ENCODE measurements at places on chromosomes 16 and 17. TPM values are rescaled to one million over a fixed set of nuclear protein-coding genes. Genes with fewer than 3 reads are reported as not detected.

DNA sequence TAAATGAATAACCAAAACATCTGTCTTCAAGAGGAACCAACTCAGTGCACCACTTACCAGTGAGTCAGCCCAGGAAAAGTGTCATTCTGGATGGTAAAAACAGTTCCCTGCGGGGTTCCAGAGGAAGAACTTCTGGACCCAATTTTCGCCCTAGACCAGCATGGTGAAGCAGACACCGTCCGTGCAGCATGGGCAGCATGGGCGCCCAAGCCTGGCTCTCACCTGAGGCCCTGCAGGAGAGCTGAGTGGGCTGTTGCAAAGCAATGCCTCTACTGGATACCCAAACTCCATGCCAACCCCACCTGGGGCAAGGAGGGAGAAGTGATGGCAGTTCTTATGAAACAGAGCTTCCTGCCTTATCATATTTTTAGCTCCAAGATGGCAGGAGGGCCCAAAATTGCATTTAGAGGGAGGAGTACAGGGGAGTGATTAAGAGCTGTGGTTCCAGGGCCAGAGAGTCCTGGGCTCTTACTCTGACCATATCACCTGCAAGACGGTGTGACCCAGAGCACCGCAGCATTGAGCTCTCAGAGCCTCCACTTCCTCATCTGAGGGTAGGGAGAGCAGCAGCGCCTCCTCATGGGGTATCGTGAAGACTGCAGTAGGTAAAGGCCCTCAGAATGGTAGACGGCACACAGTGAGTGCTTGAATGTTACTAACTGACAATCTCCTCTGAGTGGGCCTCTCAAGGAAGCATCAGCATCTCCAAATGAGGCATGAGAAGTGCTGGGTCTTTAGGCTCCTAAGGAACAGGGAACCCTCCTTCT, 16.6 kb upstream of the INPP5K start:
- H3K27me3 ChIP-seq, result no peaks in the 10 kb centered on the region
- DNase-seq, result peak; percentile 12
- H3K36me3 ChIP-seq, result peaks cover 4% of the 10 kb centered on the region
- no peaks in the 10 kb centered on the region for H3K4me1 ChIP-seq
- H3K4me3 ChIP-seq, result no peak overlapping the region

GRCh38 chr16:85798901-85799496, 345 bp downstream of the EMC8 start:
- no peaks in the 10 kb centered on the region for H3K27me3 ChIP-seq
- H3K4me1 ChIP-seq, result peaks cover 36% of the 10 kb centered on the region
- peak overlapping the region; percentile 57 for H3K27ac ChIP-seq
- DNase-seq, result peak; percentile 22

GRCh38 chr16:71565812-71566700, 10.8 kb downstream of the TAT start:
- peak overlapping the region; percentile 96 for H3K4me3 ChIP-seq
- peaks cover 3% of the 10 kb centered on the region for H3K36me3 ChIP-seq
- DNase-seq, result no peak
- peak overlapping the region; percentile 79 for H3K27ac ChIP-seq
- peaks cover 30% of the 10 kb centered on the region for H3K27me3 ChIP-seq
- peaks cover 16% of the 10 kb centered on the region for H3K4me1 ChIP-seq

The AOC3 gene
- total RNA-seq, result 0.91 TPM

The CIBAR2 gene
- not detected for total RNA-seq

- DNase-seq, result no peak
- no peak overlapping the region for H3K27ac ChIP-seq
- H3K4me1 ChIP-seq, result peaks cover 14% of the 10 kb centered on the region
Observed at GRCh38 chr17:63997341-63998048, 656 bp upstream of the PRR29 start.

The CDRT15L2 gene
- not detected for total RNA-seq

- H3K36me3 ChIP-seq, result no peaks in the 10 kb centered on the region
- H3K27me3 ChIP-seq, result no peaks in the 10 kb centered on the region
- no peak overlapping the region for H3K4me3 ChIP-seq
- no peaks in the 10 kb centered on the region for H3K4me1 ChIP-seq
- DNase-seq, result no peak
Observed at GRCh38 chr16:11706180-11706742, 36.4 kb downstream of the TXNDC11 start.

The NRN1L gene
- total RNA-seq, result 1.0 TPM

The AANAT gene
- total RNA-seq, result 0.39 TPM
